ENCODE measurements at places on chromosomes 5 and 9. TPM values are rescaled to one million over a fixed set of nuclear protein-coding genes. Genes with fewer than 3 reads are reported as not detected.

- DNase-seq = no peak
- no peak overlapping the region for H3K4me3 ChIP-seq
- H3K36me3 ChIP-seq = no peaks in the 10 kb centered on the region
- H3K27ac ChIP-seq = no peak overlapping the region
- no peaks in the 10 kb centered on the region for H3K27me3 ChIP-seq
Measured at GRCh38 chr5:168401226-168401625, 85.0 kb upstream of the RARS1 start.

DNA sequence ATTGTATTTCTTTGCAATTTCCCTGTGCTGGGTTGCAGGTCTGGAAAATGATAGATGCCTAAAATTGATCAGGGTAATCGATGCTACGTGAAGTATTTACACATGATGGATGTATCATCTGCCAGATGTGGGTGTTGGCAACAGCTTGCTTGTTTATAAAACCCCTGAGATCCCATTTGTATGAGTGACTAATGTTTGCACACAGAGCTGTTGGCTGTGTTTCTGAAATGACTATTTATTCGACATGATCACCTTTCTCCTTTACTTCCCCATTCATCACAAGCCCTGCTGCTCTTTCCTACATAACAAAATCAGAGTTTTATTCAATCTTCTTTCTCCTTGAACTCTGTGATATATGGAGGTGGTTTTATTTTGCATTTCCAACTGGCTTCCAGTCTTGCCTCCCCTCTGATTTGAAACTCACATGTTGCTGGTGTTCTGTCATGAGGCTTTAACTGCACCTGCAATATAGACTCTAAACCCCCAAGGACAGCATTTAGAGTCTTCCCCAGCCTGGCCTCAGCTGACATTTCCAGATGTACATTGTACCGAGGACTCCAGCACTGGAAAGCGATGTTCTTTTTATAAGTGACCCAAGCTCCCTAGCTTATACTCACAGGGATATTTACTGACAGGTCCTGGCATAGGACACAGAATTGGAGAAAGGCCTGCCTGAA, 50.7 kb upstream of the SHB start:
- no peak overlapping the region for H3K27ac ChIP-seq
- no peaks in the 10 kb centered on the region for H3K36me3 ChIP-seq
- no peak for DNase-seq

GRCh38 chr5:60802226-60802625, 41.8 kb downstream of the ELOVL7 start:
- no peaks in the 10 kb centered on the region for H3K4me1 ChIP-seq
- H3K27ac ChIP-seq = no peak overlapping the region
- no peak for DNase-seq
- no peak overlapping the region for H3K4me3 ChIP-seq
- H3K36me3 ChIP-seq = no peaks in the 10 kb centered on the region
- no peaks in the 10 kb centered on the region for H3K27me3 ChIP-seq

DNA sequence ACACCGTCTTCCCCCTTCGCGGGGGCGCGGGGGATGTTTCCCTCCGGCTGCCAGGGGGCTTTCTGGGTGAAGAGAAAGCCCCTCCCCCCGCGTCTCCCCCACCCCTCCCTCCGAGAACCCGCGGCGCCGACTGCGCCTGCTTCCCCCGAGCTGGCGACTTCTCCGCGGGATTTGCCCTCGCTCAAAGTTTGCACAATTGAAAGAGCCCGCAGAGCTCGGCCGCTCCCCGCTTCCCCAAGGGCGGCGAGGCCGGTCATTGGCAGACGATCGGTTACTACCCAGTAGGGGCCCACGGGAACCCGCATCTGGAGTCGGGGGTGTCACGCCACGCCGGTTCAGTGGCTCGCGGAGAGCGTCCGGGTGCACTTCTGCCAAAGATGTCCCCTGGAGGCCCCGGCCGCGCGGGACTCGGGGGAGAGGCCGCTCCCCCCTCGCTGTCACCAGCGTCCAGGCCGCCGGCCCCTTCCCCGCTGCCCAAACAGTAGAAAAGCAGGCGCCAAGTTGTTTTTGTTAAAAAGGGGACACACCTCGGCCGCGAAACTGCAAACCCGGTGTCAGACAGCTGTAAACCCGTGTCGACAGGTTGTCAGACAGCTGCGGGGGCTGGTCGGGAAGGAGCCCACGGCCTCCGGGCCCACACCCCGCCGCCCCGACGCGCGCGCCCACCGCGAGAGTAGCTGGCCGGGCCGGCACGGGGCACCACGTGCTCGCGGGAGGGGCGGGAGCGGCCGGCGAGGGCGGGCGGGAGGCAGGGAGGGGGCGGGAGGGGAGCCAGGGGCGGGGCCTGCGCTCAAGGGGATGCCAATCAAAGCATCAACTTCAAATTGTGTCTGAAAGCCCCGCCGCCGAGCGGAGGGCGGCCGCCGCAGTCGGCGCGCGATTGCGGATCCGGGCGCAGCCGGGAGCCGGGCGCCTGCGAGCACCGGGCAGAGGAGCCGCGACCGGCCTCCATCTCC, at the start of gene IRX1:
IRX1 (plus strand) TSS at position 827 of the 956 bp plus-strand sequence. CDS start 274 bp downstream, outside the sequence.
- no peaks in the 10 kb centered on the region for H3K36me3 ChIP-seq
- H3K27me3 ChIP-seq = peaks cover 98% of the 10 kb centered on the region
- no peak for DNase-seq
- no peak within 1 kb of the TSS for H3K27ac ChIP-seq

DNA sequence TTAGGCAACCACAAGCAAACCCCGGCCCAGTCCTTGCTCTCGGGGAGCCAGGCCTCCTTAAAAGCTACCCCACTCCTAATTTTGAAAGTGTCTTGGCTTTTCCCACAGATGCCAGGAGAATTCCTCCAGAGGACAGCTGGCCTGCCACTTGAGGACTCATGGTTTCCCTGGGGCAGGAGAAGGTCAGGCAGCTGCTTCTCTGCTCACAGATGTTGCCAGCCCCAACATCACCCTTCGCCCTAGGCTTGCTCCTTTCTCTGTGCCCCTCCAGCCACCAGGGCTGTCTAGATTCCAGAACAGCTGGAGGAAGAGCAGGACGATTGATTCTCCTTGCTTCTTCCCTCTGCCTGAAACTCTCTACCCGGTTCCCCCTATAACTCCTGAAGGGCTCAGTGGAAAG, 8.5 kb downstream of the GGTA1 start:
- no peaks in the 10 kb centered on the region for H3K36me3 ChIP-seq
- no peak overlapping the region for H3K4me3 ChIP-seq
- H3K4me1 ChIP-seq = no peaks in the 10 kb centered on the region
- H3K27me3 ChIP-seq = no peaks in the 10 kb centered on the region
- DNase-seq = no peak
- H3K27ac ChIP-seq = no peak overlapping the region

Gene DPYSL3
- total RNA-seq = 35.2 TPM

GRCh38 chr5:16926417-16926816, 9.7 kb downstream of the MYO10 start:
- H3K27me3 ChIP-seq = peaks cover 7% of the 10 kb centered on the region
- no peak overlapping the region for H3K4me3 ChIP-seq
- no peak for DNase-seq
- H3K4me1 ChIP-seq = no peaks in the 10 kb centered on the region

DNA sequence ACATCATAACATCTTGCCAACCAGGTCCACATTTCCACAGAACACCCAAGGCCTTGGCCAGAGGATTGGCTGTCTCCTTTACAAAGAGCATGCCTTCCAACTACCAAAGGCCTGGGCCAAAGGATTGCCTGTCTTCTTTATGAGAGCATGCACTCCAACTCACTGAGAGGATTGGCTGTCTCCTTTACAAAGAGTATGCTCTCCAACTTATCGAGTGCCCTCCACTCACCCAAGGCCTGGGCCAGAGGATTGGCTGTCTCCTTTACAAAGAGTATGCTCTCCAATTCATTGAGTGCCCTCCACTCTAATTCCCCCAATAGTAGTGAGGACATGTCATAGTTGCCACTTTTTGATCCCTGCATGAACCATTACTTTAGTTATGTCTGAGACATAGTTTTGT, 79.9 kb upstream of the TAS2R1 start:
- H3K4me3 ChIP-seq = no peak overlapping the region
- no peaks in the 10 kb centered on the region for H3K36me3 ChIP-seq
- H3K27me3 ChIP-seq = no peaks in the 10 kb centered on the region
- no peak for DNase-seq

GRCh38 chr5:168898247-168898911, 319.2 kb upstream of the PANK3 start:
- H3K36me3 ChIP-seq = no peaks in the 10 kb centered on the region
- no peak overlapping the region for H3K27ac ChIP-seq
- H3K4me1 ChIP-seq = no peaks in the 10 kb centered on the region
- H3K4me3 ChIP-seq = no peak overlapping the region
- DNase-seq = no peak

GRCh38 chr9:35903049-35903448, 3.0 kb upstream of the HRCT1 start:
- DNase-seq = no peak
- no peak overlapping the region for H3K4me3 ChIP-seq
- no peaks in the 10 kb centered on the region for H3K36me3 ChIP-seq
- H3K4me1 ChIP-seq = peaks cover 40% of the 10 kb centered on the region
- no peak overlapping the region for H3K27ac ChIP-seq

Gene ENHO
- 1.4 TPM for total RNA-seq

DNA sequence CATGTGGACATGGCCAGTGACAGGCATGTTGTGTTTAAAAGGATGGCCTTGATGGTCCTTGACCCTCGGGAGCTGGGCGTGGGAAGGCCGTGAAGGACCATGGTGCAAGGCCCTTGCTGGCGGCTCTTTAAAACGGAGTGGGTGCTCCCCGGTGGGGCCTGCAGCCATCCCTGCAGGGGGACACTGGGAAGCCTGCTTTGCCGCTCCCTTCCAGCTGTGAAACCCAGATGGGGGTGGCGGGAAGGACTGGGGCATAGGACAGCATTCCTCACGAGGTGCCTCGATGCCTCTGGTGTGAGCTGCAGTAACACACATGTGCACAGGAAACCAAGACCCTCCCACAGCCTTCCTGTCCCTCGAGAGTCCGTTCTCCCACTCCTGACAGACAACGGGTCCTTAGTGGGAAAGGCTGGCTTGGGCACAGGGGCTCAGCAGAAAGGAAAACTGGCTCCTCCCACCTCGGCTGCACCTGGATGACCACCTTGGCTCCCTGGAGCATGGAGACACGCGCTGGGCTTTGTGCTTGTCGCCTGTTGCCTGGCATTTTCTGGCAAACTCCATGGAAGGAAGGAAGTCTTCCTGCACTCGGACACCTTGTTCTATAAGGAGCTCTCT, 30.3 kb upstream of the IRX4 start:
- H3K4me1 ChIP-seq = no peaks in the 10 kb centered on the region
- H3K27ac ChIP-seq = no peak overlapping the region
- no peak overlapping the region for H3K4me3 ChIP-seq
- no peak for DNase-seq
- no peaks in the 10 kb centered on the region for H3K36me3 ChIP-seq
- no peaks in the 10 kb centered on the region for H3K27me3 ChIP-seq

DNA sequence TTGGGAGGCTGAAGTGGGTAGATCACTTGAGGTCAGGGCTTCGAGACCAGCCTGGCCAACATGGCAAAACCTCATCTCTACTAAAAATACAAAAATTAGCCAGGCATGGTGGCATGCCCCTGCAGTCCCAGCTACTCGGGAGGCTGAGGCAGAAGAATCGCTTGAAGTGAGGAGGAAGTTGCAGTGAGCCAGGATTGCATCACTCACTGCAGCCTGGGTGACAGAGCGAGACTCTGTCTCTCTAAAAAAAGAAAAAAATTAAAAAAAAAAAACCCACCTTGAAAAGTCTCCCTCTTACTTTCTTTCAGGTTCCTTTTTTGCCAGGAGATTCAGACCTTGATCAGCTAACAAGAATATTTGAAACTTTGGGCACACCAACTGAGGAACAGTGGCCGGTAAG, 34.2 kb downstream of the CDK7 start:
- H3K27ac ChIP-seq = no peak overlapping the region
- DNase-seq = no peak
- H3K27me3 ChIP-seq = no peaks in the 10 kb centered on the region
- H3K4me3 ChIP-seq = no peak overlapping the region

DNA sequence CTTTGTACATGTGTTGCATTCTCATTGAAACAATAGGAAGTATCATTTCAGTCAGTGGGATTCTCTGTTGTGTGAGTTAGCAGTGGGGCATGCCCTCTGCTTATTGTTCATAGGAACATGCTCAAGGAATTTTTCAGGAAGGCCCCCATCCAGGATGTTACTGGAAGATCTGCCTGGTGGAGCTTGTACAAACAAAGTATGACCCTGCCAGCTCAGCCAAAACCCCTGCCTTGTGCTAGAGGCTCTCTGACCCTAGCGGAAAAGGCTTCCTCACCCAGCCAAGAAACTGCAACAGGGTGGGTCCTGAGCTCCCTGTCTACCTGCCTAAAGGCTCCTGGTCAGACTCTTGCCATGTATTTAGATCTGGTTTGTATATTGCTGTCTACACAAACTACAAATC, 43.2 kb downstream of the MRRF start:
- H3K27me3 ChIP-seq = no peaks in the 10 kb centered on the region
- H3K4me3 ChIP-seq = no peak overlapping the region
- H3K27ac ChIP-seq = no peak overlapping the region
- DNase-seq = no peak

Gene S100Z
- total RNA-seq = not detected

GRCh38 chr5:71924980-71925379, 182.3 kb upstream of the MAP1B start:
- no peak for DNase-seq
- H3K4me1 ChIP-seq = peaks cover 14% of the 10 kb centered on the region
- H3K36me3 ChIP-seq = no peaks in the 10 kb centered on the region
- H3K27me3 ChIP-seq = no peaks in the 10 kb centered on the region

- peaks cover 6% of the 10 kb centered on the region for H3K4me1 ChIP-seq
- DNase-seq = no peak
- H3K27me3 ChIP-seq = no peaks in the 10 kb centered on the region
- no peak overlapping the region for H3K4me3 ChIP-seq
- H3K36me3 ChIP-seq = no peaks in the 10 kb centered on the region
- peak overlapping the region; percentile 47 for H3K27ac ChIP-seq
Measured at GRCh38 chr5:140312791-140313189, 9.9 kb upstream of the PFDN1 start.

Gene LCN9
- not detected for total RNA-seq

GRCh38 chr5:1937590-1937989, 54.9 kb upstream of the IRX4 start:
- no peak for DNase-seq
- no peaks in the 10 kb centered on the region for H3K36me3 ChIP-seq
- no peak overlapping the region for H3K4me3 ChIP-seq
- no peaks in the 10 kb centered on the region for H3K4me1 ChIP-seq

Gene IL33
- total RNA-seq = 25.1 TPM

DNA sequence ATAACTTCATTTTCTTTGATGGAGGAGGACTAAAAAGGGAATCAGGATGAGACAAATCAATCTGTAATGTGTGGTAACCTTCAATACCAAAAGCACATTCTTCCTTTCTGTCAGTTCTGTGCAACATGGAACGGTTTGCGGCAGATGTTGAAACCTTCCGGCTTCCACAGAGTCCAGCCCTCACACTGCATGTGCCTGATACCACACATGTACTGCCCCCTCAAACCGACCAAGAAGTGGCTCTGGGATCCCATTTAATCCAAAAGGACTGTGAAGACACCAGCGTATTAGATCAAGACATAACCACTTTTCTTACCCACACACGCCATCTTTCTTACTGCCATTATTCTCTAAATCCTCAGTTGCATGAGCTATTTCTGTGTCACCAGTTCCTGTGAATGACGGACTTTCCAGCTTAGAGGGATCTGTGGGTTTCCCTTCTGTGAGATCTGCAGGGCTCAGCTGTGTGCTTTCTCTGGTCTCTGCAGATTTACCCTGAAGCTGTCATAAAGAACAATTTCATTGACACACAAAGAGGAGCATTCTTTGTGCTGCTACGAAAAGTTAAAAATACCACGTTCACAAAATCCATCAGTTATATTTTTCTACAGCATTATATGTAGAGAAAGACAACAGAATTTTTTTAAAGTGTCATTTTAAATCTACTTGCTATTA, 25.8 kb downstream of the NSUN2 start:
- no peak overlapping the region for H3K27ac ChIP-seq
- peaks cover 71% of the 10 kb centered on the region for H3K36me3 ChIP-seq
- DNase-seq = no peak
- no peaks in the 10 kb centered on the region for H3K27me3 ChIP-seq
- no peak overlapping the region for H3K4me3 ChIP-seq

Gene P4HA2
- 39.9 TPM for total RNA-seq

Gene POLE3
- 23.2 TPM for total RNA-seq

All from transverse colon (tissue), 4 donors.